ENCODE measurements at places on chromosomes 3 and 15.

- no peak for DNase-seq
These were observed 22.4 kb upstream of the ARHGEF3 start for GRCh38 chr3:56823984-56824703.

GRCh38 chr3:64829331-64829730 is 141.5 kb upstream of the ADAMTS9 start:
- no peak for DNase-seq

DNA sequence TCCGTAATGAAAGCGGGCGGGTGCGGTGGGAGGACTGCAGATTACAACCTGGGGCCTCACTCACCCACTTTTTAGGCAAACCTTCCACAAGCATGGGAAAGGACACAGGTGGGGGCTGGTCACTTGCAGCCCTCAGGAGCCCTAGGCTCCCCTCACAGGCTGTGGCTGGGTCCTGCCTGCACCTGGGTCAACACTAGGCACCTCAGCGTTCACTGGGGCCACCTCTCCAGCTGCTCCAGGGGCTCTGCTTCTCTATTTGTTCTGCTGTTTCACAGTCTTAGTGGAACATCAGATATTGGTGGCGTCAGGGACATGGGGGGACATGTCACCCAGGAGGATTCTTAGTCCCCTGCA is 30.1 kb upstream of the TMEM115 start:
- DNase-seq: no peak

- no peak for DNase-seq
These were observed 17.5 kb upstream of the PPIB start for GRCh38 chr15:64180235-64180824.

- no peak for DNase-seq
These were observed 7.2 kb upstream of the MAP4 start for GRCh38 chr3:48023377-48023776.

DNA sequence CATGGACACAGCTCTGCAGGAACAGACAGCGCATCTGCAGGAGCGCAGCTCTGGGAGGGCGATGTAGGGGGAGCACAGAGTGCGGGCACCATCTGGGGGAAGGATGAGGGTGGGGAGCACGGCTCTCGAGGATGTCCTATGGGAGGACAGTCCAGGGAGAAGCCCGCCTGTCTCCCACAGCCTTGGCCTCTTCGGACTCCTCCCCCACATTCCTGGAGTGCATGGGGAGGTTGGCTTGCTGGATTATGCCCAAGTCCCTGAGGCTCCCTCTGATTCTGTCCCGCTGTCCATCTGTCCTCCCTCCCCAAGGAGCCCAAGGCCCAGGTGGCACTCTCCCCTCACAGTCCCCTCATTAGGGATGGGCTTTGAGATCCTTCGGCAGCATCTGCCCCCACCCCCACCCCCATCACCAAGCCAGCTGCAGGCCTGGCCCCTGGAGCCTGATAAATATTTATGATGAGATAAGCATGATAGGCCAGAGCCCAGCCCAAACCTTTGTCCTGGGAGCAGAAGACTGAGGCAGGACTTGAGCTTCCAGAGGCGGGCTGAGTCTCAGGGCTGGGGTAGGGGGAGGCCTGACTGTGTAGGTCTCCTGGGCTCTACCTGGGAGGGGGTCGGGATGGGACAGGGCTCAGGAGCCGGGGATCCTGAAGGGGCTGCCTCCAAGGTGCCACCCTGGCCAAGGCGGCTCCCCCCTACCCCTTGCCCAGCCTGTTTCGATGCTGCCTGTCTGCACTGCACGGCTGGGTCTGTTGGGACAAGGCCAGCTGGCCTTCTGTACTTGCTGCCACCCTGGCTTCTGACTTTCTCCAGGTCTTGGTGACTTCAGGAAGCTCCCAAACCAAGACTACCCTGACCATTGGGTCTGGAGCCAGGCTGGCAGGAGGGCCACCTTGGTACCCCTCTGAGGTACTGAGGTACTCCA is 28.6 kb upstream of the SEMA3F start:
- DNase-seq: peak; percentile 63

DNA sequence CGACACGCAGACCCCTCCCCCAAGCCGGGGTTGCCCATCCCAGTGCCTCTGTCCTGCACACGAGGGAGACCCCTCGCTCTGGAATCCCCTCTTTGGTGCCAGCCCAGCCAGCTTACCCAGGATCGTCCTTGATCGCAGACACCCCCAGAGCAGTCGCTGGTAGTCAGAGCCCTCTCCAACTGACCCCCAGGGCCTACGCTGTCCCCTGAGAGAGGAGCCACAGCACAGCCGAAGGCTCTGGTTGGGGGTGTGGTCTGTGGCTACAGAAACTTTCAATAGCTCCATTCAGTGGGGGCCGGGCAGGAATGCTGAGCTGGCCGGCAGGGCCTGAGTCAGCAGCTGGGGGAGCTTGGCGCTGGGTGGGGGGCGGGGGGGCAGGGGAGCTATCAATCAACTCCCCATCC is at the start of gene LCTL:
Gene LCTL, minus strand, starts transcription at position 258 of the 404 bp plus-strand sequence. CDS start 633 bp downstream, outside the sequence.
- DNase-seq: peak; percentile 53

- no peak for DNase-seq
These were observed 241.9 kb downstream of the XXYLT1 start for GRCh38 chr3:195028877-195029606.

GRCh38 chr3:37247398-37248114 is 73.2 kb upstream of the LRRFIP2 start:
- DNase-seq: no peak

DNA sequence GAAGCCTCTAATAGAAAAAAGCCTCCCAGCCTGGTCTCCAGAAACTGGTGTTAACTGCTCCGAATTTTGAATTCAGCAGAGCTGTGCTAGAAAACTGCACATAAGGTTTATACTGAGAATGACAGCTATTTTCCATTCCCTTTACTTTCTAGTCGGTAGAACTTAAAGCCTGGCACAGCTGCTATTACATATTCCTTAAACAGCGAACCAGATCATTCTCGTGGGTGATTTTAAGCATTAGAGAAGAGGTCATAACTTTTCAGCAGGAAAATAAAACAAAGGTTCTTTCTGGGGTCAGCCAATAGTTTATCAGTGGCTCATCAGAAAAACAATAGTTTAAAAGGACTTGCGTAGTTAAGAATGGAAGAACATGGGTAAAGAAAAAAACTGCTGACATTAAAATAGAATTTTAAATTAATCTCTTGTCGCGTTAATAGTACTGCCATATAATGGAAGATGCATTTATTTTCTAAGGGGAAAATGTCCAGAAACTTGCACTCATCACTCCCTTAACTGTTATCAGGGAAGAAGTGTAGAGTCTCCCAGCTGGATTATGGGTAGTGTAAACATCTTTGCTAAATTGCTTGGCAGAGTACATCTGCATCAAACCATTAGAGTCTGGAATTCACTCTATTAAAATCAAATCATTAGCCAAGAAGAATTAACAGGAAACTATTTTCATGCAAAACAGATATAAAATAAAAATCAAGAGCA is 7.9 kb downstream of the VGLL4 start:
- DNase-seq: no peak

- peak; percentile 88 for DNase-seq
These were observed 127.0 kb upstream of the ICE2 start for GRCh38 chr15:60605879-60606307.

DNA sequence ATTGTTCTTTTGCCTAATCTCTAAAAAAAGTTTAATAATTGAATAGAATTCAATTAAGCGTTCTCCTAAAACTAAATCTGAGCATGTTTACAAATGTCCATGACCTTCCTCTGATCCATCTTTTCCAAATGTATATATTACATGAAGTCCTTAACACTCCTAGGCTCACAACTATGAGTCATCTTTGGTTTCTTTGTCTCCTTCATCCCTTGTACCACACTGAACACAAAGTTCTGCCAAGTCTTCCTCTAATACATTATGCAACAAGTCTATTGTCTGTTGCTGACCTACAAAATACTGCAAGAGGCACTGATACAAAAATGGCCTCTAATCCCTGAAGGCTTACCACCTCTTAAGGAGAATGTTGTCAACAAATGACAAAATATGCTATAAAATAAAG is 550.2 kb downstream of the PYDC2 start:
- no peak for DNase-seq

- DNase-seq: no peak
These were observed 10.4 kb downstream of the TMEM41A start for GRCh38 chr3:185488465-185488864.

DNA sequence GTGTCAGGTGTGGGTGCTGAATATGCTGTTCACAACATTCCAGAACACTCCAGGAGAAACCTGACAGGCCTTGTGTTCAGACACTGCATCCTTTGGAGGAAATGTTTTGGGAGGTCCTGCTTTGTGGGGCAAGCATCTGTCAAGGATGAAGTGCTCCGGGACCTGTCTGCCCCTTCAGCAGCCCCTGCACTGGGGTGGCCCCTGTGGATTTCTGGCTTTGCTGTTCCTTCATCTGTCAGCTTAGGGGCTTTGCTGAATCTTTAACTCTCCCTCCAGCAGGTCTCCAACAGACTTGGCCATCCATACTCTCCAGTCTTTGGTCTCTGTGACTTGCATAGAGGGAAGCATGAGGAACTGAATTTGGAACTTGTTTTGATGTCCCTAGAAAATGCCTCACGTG is 3.1 kb downstream of the PRR23E start:
- DNase-seq: no peak

GRCh38 chr3:96813134-96813819 is 1.1 kb upstream of the EPHA6 start:
- peak; percentile 49 for DNase-seq

DNA sequence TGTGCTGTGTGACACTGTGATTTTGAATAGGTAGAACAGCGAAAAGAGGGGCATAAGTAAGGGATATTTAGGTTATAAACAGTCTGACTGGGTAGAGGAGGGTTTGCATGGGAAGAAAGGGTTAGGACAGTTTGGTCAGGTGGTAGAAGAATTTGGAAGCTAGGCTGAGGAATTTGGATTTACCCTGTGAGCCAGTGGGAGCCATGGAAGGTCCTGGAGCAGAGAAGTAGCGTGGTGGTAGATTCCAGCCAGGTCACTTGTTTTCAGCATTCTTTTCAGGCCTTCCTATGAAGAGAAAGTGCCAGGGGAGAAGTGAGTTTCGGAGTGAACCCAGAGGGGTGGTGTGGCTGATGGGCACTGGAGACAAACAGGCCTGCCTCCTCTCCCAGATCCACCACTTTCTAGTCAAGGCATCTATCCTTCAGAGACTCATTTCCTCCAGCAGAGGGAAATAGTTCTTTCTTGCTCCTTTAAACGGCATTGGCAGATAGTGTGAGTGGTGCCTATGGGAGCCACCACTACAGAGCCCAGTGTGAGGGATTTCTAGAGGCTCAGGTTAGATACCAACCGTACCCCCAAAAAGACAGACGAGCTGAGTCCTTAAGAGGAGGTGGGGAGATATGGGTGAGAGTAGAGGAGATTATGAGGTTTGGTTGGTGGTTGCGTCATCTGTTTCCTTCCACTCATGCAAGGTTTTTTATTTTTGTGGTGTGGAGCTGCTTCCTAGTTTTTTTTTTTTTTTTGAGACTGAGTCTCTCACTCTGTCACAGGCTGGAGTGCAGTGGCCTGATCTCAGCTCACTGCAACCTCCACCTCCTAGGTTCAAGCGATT is 21.2 kb downstream of the PXK start:
- DNase-seq: peak; percentile 70

DNA sequence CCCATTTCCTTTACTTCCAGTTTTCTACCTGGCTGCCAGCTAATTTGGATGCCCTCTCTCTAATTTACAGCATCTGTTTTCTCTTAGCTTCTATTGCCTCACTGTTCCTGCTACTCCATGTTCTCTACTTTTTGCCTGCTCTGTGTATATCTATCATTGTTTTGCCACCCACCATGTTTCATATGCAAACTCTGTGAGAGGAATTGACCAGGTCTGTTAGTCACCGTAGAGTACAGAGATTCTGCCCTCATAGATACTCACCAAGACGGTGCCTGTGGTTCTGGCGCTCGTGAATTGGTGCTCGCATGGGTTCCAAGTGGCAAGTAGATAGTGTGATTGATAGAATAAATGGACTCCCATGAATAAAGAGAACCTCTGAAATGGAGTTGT is 288.8 kb downstream of the CNTN6 start:
- DNase-seq: no peak

- no peak for DNase-seq
These were observed 451.0 kb downstream of the EPHA6 start for GRCh38 chr3:97265237-97266005.

GRCh38 chr3:13577181-13578121 is 28.5 kb downstream of the FBLN2 start:
- no peak for DNase-seq

GRCh38 chr3:62238431-62238830 is 134.9 kb downstream of the FEZF2 start:
- no peak for DNase-seq

DNA sequence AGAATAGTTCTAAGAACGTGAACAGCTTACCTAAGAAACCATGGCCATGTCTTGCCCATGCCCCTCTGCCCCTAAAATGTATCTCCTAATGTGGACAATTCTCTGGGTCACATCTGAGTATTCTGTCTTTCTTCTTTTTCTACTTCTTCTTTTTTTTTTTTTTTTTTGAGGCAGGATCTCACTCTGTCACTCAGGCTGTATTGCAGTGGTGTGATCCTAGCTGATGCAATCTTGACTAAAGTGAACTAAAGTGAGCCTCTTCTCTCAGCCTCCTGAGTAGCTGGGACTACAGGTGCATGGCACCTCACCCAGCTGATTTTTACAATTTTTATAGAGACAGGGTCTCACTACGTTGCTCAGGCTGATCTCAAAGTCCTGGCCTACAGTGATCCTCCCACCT is 204.8 kb upstream of the ZPLD1 start:
- no peak for DNase-seq

DNA sequence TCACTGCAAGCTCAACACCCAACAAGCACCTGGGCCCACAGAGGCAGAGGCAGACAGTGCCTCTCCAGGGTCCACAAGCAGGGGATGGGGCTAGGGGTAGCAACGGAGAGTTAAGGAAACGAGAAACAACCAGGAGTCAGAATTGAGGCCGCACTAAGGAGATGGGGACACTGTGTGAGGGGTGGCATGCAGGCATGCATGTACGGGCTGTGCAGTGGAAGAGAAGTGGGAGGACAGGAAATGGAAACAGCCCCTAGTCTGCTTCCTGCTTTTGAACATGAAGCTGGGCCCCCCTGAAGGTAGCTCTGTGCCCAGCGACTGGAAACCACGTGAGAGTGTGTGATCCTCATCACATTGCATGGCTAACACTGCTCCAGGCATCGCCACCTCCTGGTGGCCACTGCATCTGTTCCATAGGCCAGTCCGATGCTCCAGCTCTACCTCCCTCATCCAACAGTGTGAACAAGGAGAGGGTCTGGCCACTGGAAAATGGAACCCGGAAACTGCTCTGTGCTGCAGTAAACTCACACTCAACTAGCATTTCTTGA is 44.0 kb downstream of the XXYLT1 start:
- DNase-seq: no peak

- DNase-seq: no peak
These were observed 22.1 kb downstream of the HDAC11 start for GRCh38 chr3:13501958-13502790.

GRCh38 chr15:25568751-25569150 is 129.9 kb upstream of the UBE3A start:
- peak; percentile 25 for DNase-seq

- no peak for DNase-seq
These were observed 54.2 kb downstream of the IL1RAP start for GRCh38 chr3:190568036-190568435.

- peak; percentile 9 for DNase-seq
These were observed 914.9 kb upstream of the EPHA6 start for GRCh38 chr3:95899494-95899893.

GRCh38 chr3:77460326-77460725 is 420.4 kb downstream of the ROBO2 start:
- peak; percentile 48 for DNase-seq

GRCh38 chr15:69390575-69390974 is 23.6 kb upstream of the KIF23 start:
- peak; percentile 81 for DNase-seq

Measured in AG10803 (cell line).